Lung (tissue), 17 donors: ENCODE measurements at places on chromosomes 7 and 10. TPM values are rescaled to one million over a fixed set of nuclear protein-coding genes. Genes with fewer than 3 reads are reported as not detected.

DNA sequence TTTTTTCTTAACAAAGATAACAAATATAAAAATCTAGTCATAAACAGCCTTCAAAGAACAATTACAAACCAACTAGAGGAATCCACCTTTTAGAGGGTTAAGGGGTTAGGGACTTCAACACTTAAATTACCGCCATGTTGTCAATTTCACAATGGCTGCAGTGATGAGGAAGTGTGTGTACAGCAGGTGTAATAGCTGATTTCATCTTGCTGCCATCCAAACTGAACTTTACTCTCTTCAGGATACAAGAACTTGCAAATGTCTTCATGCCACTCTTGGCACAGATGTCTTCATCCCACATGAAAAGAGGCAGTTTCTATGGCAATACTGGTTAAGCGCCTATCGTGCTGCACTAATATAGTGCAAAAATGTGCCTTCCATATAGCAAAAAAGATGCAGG lies 401.0 kb downstream of the PHF14 start:
- no peak for DNase-seq

GRCh38 chr7:92135052-92135889 lies 994 bp upstream of the CYP51A1 start:
- DNase-seq = no peak

- peak; percentile 59 for DNase-seq
Measured at GRCh38 chr10:91022924-91023699, 102.2 kb upstream of the ANKRD1 start.

- no peak for DNase-seq
Measured at GRCh38 chr10:11893749-11894278, 70.7 kb downstream of the PROSER2 start.

DNA sequence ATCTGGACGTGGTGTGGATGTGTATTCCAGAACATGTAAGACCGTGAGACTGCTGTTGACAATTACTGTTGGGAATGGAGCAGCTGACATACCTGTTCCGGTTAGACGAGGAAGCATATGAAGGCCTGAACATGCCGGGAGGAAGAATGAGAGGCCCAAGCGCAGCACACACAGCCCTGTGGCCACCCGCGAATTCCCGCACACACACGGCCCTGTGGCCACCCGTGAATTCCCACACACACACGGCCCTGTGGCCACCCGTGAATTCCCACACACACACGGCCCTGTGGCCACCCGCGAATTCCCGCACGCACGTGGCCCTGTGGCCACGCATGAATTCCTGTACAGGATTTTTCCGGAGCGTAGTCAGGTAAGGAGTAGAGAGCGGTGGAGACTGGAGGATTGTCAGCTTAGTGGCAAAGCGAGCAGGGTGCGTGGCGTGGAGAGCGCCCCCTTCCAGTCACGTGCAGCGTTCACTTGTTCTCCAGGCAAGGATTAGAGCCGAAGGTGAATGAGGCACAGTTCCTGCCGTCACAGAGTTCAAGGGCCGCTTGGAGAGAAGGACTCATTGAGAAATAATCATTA lies 9.5 kb upstream of the SUN1 start:
- DNase-seq = no peak

DNA sequence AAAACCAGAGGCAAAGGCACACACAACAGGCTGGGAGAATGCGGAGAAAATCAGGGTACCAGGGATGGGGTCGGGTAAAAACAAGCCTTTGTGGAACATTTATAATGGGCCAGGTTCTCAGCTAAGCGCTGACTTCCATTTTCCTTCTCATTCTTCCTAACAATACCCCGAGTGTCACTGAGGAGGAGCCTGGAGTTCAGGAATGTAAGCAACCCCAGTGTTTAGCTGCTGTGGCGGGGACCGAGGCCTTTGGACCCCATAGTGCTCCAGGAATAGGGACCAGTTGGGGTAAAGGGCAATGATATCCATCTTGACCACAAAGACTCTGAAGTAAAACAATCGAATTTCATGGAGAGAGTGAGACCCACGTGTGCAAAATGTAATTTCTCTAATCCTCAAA lies 34.2 kb downstream of the GRB10 start:
- DNase-seq = no peak

DNA sequence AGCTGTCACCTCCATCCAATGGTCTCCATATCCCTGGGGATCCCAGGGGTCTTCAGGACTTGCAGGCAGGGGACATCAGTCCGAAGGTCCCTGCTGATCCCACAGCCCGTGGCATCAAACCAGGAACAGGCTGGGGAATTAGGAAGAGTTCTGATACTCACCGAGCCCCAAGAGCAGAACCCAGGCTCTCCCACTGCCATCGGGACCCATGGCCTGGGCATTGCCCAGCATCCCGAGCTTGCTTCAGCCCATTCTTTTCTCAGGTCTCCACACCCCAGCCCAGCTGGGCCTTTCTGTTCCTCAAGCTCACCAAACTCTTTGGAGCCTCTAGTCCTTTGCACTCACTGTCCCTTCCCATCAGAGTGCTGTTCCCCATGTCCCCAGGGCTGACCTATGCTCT lies 280.9 kb downstream of the GRID1 start:
- DNase-seq = no peak

DNA sequence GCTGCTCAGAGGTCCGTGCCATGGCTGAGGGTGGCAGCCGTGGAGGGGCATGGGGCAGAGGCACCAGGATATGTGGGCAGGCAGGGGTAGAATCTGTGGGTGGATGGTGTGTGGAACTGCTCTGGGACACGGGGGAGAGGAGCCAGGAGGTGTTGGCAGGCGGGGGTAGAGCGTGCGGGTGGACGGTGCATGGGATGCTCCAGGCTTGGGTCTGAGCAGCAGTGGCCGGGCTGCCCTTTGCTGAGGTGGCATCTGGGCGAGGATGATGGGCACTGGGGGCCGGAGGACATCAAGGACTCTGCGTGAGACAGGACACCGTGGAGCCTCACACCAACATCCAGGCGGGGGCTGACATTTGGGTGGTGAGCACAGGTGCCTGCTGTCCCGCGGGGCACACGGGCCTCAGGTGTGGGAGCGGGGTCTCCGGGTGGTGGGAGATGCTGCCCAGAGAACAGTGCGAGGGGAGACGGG lies 46.2 kb downstream of the JAKMIP3 start:
- DNase-seq = no peak

DNA sequence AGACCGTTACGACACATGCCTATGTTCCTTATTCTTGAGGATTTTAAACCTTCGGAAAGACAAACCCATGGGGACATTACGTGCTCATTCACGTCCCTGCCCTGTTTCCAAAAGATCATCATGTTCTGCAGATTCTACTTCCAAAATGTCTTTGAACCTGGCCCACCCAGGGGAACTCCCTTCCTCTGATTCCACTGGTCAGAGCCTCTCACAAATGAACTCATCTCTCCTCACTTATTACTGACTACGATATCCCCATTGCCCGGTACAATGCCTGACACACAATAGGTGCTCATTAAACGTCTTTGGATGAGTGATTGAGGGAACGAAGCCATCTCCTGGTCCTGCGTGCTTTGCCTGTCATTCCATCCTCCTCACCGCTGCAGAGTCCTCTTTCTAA lies 168.3 kb upstream of the RNF32 start:
- DNase-seq = no peak

GRCh38 chr7:50352282-50352681 lies 47.8 kb downstream of the IKZF1 start:
- DNase-seq = no peak

- DNase-seq = no peak
Measured at GRCh38 chr7:97381815-97382554, 264.5 kb downstream of the SDHAF3 start.

- DNase-seq = no peak
Measured at GRCh38 chr7:129914536-129915272, 38.1 kb downstream of the UBE2H start.

- no peak for DNase-seq
Measured at GRCh38 chr10:102106998-102107397, 13.2 kb downstream of the LDB1 start.

- DNase-seq = no peak
Measured at GRCh38 chr7:158094046-158094445, 493.6 kb downstream of the PTPRN2 start.

GRCh38 chr7:126685018-126685573 lies 567.6 kb downstream of the GRM8 start:
- DNase-seq = no peak

DNA sequence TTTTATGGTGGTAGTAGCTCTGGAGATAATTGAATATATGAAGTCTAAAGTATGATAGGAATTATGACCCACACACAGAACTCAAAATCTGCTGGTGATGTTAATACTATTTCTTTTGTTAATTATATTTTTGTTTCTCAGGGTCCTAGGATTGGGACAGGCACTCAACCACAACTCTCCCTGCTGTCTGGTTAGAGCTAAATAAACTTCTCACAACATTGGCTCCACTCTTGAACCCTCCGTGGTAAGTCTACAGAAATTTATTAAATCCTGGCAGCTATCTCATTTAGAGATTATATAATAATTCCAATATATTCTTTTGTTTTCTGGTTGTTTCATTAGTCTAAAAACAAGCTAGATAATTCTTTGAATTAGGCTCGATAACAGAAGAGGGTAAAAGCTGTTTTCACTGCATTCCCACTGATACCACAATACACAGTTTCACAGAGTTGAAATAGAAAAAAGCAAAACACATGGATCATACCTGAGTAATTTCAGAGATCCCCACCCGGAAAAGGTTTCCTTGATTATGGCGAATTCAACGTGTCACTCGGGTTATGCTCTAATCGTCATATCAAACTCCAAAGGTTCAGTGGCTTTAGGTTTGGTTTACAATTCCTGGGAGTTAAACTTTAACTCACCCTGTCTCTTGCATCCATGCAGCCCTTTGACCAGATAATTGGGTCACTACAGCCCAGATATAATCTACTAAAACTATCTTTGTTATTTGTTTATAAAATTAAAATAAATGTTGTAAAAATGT lies at the start of gene A1CF:
Gene A1CF (minus strand): TSS at position 531 of the 763 bp plus-strand sequence. CDS start 25,687 bp downstream, outside the sequence.
- DNase-seq = no peak

DNA sequence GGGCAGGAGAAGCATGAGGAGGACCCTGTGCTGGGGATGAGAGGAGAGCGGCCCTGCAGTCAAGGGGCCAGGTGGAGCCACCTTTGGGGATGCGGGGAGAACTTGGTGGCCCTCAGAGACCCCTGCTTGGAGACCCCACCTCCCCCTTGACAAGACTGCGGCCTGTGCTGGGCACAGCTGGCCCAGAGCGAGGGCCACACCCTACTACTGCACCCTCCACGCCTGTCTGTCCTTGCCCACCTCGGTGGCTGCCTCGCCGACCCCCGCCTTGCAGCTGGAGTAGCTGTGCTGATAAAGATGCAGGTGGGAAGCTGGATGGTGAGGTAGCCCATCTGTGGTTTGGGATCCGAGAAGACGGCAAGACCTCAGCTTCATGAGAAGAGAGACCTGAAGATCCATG lies 186.8 kb downstream of the MGMT start:
- DNase-seq = no peak

- no peak for DNase-seq
Measured at GRCh38 chr10:6135039-6135438, 46.2 kb downstream of the RBM17 start.

- no peak for DNase-seq
Measured at GRCh38 chr7:36896418-36896817, 172.1 kb upstream of the AOAH start.

- no peak for DNase-seq
Measured at GRCh38 chr7:132516042-132516840, 60.0 kb downstream of the PLXNA4 start.

DNA sequence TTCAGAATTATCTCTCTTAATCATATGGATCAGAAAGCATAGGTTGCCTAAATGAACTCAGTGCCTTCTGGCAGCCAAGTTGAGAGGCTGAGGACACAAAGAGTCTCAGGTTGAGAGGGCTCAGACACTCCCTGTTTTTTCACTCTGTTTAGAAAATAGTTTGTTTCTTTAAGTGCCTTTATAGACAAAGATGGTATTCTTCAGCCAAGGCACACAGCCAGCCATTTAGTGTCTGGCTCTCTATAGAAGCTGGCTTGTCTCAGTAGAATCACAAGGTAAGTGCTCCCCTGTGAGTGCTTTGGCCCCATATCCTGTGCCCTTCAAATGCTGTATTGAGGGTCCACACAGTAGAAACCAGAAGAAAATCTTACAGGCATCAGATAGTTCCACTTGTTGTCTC lies 3.6 kb downstream of the GPR158 start:
- no peak for DNase-seq

- no peak for DNase-seq
Measured at GRCh38 chr7:133688483-133689239, 435.8 kb downstream of the EXOC4 start.

The DNAJB12 gene
- polyA plus RNA-seq = 30.0 TPM

The HOXA7 gene
- polyA plus RNA-seq = 1.7 TPM

The GSTK1 gene
- 119 TPM for polyA plus RNA-seq

The NKX2-3 gene
- not detected for polyA plus RNA-seq
